ENCODE measurements at places on chromosomes 7 and 10.

DNA sequence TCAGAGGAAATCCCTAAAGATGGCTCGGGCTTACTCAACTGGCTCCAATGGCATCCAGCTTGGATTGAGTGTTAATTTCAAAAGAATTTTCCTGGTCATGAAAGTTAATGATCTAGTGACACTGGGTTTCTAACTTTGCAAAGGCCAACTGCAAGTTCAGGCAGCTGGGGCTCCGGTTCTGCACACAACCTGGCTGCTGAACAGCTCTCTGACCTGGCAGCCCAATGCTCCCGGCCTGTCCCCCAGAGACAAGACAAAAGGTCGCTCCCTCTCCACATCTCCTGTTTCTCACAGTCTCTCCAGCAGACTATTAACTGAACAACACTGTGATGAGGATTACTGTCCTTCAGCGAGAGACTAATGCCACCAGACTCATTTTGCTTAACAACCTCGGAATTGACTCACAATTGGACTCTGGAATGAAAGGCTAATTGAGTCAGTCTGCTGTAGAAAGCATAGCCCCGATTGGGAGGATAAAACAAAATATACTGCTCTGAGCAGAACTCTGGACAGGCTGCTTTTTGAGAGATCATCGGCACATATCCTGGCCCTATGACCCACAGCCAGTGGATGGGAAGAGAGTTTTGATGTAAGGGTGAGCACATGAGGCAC is 174.5 kb downstream of the GFRA1 start:
- no peak for DNase-seq

- DNase-seq, result no peak
Measured at GRCh38 chr10:132612571-132613504, 75.3 kb downstream of the INPP5A start.

DNA sequence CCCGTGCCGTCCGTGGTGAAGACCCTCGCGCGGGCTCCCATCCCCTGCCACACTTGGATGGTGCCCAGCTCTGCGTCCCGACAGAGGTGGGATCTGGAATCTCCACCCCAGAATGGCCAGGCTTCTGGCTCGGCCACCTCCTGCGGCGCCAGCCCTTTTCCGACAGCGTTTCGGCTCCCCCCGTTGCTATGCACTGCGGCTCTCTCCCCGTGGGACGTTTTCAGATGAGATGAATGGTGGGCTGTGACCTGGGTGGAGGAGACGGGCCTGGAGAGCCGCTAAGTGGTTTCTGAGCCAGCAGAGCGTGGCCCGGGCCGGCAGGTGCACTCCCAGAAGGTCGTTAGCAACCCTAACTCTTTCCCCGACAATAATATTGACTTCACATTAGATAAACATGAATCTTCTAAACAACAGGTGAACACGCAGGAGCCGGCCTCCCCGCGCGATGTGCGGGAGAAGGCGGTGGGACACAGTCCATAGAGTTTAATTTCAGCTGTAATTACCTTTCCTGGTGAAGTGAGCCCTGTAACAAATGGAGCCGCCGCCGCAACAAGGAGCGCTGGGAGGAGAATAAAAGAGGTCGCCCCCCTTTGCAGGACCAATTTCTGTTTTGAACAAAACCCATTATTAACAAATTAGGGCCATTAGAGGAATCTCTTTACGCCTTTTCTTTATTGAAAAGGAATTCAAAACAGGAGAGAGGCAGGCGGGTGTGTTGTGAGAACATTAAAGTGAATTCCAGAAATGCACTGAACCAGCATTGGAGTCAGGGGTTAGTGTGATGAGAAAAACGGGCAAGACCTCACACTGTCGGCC is 294.3 kb upstream of the PFKP start:
- no peak for DNase-seq

GRCh38 chr7:71272509-71273490 is 140.9 kb downstream of the GALNT17 start:
- DNase-seq, result no peak

DNA sequence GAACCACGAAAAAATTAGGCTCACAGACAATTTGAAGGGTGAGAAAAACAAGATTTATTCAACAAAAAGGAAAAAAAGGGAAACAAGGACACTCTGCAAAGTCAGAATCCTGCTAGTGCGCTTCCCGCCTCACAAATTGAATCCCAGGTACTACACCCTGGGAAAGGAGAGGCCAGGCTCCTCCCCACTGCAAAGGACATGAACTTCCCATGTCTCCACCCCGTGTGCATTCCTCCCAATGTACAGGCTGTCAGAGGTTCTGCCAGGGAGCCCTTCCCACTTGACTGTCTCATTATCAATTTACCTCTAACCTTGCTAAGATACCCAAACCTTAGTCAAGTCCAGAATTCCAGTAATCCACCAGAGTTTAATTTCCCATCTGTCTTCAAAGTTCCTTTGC is 70.4 kb upstream of the CDK1 start:
- DNase-seq, result no peak

Measured in activated T-helper 1 cell treated with Interleukin-2 at 50 U/mL for 16 hours (primary cell).